Hypothalamus (tissue), 51 donors: ENCODE measurements at places on chromosomes 5 and 9.
A peak's percentile ranks its signal among the peaks of the same experiment; 100 is the strongest.

GRCh38 chr9:76562511-76562911, 103.5 kb downstream of the GCNT1 start:
- DNase-seq = no peak

GRCh38 chr5:126354012-126354857, 69.0 kb upstream of the GRAMD2B start:
- no peak for DNase-seq

GRCh38 chr9:34322899-34323591, 6.0 kb downstream of the KIF24 start:
- DNase-seq = no peak

GRCh38 chr5:149745212-149745942, 15.3 kb downstream of the PPARGC1B start:
- DNase-seq = no peak

DNA sequence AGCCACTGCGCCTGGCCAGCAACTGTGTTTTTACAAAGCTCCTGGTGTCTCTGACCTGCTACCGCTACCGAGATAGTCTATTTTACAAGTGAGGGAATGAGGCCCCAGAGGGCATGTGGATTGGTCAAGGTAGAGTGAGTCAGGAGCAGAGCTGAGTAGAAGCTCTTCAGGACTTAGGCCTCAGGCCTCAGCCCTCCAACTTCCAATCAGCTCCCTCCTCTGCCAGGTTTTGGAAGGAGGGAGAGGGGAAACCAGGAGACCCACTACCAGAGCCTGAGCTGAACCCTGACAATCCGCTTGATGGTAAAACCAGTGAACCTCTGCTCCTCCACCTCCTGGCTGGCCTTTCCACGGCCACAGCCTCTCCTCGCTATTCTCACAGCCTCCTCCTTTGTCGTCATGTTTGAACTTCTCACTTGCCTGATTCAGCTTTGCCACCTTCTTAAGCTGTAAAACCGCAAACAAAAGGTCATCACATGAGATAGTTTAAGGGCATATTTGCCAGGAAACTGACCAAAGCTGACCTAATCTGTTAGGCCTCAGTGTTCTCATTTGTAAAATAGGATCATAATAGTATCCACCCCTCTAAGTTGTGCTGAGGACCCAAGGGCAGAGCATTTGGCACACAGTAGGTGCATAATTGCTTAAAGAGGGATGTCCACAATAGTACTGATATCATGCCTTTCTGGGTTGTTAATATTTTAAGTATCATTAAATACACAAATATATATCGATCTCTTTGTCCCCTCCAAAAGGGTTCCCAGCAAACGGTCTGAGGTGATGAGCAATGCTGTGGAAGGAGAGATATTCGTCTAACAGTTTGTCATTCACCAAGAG, 1.7 kb downstream of the TRAF1 start:
- no peak for DNase-seq

- DNase-seq = no peak
Measured at GRCh38 chr9:137689745-137690529, 71.1 kb downstream of the EHMT1 start.

DNA sequence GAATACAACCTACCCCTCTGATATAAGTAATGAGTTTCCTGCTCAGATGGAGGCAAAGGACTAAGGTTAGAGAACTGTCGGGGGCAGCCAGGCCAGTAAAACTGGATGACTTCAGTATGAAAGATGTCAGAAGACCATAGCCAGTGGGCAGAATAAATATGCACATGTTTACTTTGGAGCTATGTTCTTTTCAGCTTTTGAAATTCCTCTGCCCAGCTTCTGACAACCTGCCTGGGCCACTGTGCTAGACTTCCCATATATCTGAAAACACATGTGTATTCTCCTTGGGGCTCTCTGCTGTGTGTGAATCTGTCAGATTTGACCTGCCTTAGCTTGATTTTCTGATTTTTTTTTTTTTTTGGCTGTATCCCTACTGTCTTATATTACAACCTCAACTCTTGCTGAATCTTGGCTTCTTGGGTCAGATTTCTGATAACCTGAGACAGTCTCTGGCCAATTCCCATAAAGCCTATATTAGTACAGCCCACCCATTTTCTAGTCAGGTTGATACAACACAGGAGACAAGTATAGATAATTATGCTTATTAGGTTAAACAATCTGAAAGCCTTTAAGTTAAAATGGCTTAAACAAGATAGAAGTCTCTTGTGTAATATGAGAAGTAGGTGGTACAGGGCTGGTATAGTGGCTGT, 76.6 kb upstream of the PRLR start:
- no peak for DNase-seq

- DNase-seq = no peak
Measured at GRCh38 chr9:35366627-35367026, 123.3 kb upstream of the RUSC2 start.

DNA sequence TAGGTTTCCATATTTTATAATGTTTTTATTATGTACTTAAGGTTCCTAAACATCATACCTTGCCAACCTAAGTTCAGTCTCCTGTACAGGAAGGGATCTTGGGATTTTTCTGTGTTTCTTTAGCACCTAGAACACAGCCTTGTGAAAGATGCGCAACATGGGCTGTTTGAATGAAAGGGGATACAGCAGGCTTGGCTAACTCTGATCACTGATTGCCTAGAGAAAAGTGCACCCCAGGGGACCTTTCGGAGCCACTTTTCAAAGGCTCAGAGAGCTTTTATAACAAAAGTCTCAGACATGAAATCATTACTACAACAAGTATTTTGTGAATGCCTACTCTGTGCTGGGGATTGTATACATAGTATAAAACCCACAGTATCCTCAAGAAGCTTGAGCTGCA, 261.6 kb downstream of the BNC2 start:
- DNase-seq = no peak

DNA sequence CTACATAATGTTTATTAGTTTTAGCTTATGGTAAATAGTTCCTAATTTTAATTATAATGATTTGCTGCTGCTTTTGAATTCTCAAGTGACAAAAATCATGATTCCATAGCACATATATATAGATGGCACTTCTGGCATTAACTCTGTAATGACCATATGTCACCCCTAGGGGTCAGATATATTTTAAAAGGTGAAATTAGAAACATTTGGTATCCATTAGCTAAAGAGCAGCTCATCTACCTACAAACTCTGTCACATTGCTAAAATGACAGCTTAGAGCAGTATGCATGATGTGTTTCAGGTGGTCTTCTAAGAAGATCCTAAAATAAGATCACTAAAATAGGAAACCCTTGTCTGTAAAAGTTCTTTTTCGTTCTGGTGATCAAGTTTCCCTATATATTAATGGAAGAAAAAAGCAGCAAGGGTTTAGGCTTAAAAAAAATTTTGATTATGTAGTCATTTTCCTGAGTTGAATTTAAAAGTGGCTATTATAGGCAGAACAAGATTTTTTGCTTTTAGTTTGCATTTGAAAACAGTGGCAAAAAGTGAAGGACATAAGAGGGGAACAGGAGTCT, 157.7 kb upstream of the POU5F2 start:
- DNase-seq = no peak

- peak; percentile 27 for DNase-seq
Measured at GRCh38 chr9:37437621-37438020, 15.1 kb downstream of the GRHPR start.

- no peak for DNase-seq
Measured at GRCh38 chr9:114742947-114743346, 61.0 kb upstream of the TEX48 start.

DNA sequence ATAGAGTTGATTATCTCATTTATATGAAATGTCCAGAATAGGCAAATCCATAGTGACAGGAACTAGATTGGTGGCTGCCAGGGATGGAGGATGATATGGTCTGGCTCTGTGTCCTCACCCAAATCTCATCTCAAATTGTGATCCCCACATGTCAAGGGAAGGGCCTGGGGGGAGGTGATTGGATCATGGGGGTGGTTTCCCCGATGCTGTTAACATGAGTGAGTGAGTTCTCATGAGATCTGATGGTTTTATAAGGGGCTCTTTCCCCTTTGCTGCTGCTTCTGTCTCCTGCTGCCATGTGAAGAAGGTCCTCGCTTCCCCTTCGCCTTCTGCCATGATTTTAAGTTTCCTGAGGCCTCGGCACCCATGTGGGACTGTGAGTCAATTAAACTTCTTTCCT, 21.4 kb downstream of the EEIG1 start:
- no peak for DNase-seq

- DNase-seq = no peak
Measured at GRCh38 chr5:34409373-34409772, 246.8 kb upstream of the RAI14 start.
